ENCODE measurements at places on chromosomes 13 and 19.

DNA sequence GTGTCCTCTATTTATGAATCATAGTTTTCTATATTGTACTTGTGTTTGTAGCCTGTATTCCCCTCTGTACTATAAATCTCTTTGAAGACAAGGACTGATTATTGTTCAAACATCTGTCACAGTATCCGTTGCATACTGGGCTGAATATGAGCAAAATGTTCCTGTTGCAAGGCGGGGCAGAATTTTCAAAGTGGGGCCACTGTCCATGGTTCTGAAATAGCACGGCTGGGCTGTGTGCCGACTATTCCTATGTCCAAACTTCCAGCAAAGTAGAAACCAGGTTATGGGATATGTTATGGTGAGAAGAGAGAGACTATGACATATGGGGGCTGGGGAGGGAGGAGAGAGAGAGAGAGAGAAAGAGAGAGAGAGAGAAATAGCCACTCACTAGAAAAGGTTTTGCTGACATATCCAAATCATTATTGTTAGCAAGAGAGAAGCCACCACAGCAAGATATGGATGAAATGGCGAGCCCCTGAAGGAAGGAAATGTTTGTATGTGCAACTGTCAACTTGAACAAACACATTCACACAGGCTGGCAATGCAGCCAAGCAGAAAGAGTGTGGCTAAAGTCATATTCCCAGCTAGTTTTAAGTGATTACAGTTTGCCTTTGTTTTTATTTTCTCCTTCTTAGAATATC, 107.0 kb upstream of the GPR12 start:
- DNase-seq, result peak; percentile 6

DNA sequence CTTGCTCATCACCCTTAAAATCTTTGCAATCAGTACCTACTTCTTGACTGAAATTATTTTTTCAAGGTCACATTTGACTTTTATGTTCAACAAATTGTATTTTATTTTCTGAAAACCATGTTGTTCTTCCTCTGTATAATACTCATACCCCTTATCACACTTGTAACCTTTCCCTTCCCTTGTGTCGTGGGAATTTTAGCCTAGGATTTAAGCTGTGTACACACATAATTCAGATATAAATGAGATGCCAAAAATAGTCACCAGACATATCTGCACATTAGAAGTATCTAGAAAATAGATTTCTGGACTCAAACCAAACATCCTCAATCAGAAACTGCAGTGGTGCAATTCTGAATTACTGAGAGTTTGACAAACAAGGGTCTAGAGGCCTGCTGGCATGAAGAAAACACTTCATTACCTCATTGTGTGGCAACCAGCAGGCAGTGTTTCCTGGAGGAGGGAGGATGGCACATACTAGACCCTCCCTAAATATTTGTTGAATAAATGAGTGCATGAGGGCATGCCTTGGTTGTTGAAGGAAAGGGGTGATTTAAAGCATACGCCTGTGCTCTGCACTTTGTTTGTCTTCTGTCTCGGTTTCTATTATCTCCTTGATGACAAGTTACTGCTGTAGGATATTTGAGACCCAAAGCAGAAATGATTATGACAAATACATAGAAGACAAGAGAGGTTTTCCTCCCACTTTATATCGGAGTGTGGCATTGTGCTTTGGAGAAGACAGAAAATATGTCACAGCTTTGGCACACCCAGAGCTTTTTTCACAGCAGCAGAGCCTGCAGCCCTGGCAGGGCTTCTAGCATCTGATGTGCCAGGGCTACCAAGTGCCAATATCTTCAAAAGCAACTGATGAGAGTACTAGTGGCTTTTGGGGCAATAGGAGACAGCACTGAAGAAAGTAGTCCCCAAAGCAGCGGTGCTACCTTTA, 881.1 kb downstream of the PCDH9 start:
- DNase-seq, result peak; percentile 22

DNA sequence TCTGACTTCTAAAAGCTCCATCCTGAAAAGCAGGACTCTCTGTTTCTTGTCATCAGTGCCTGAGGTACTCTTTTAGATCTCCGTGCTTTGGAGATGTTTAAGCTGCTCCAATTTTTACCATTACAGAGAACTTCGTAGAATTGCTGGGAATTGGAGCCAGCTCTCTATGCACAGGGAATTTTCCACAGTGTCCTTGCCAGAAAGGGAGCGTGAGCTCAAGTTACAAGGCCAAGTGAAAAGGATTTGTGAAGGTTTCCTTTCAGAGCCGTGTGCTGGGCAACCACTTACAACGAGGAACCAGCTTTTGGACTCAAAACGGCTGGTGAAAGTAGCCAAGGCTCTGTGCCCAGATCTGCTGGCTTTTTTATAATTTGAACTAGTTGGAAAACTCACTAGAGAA, 82.6 kb downstream of the NUFIP1 start:
- DNase-seq, result peak; percentile 91

GRCh38 chr13:30504081-30504480, 38.3 kb upstream of the HMGB1 start:
- no peak for DNase-seq

DNA sequence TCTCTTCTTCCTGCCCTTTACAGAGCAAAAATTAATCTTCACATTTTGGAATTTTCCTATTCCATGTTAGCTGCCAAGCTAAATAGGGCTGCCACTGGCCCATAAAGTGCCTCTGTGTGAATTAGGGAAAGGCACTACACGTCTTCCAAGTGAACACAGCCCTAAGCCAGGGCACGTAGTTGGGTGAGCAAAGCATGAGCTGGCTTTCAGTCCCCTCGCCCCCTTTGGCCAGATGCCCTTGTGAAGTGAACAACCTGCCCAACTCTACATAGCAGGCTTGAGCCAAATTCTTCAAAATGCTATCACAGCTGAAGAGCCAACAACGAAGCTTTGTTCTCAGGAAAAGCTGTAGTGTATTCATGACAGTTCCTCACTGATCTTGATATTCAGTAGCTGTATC, 213.1 kb downstream of the OXGR1 start:
- DNase-seq, result peak; percentile 62

- DNase-seq, result no peak
Measured at GRCh38 chr19:5026706-5027273, 57.9 kb downstream of the KDM4B start.

DNA sequence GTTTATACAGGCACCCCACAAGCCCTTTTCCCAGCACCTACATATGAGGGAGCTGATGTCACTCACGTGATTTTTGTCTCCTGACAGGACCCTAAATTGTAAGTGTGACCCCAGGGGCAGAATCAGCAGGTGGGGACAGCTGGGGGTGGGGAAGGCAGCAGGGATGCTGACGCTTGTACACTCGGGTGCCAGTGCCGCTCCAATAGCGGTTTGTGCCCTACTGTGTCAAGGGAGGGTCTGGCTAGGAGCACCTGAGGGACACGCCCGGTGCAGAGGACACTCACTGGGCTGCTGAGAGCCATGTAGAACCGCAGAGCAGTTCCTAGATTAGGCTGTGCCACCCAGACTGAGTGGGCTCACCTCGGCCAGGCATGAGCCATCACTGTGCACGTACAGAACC, 81.3 kb downstream of the SCGB2B2 start:
- no peak for DNase-seq

DNA sequence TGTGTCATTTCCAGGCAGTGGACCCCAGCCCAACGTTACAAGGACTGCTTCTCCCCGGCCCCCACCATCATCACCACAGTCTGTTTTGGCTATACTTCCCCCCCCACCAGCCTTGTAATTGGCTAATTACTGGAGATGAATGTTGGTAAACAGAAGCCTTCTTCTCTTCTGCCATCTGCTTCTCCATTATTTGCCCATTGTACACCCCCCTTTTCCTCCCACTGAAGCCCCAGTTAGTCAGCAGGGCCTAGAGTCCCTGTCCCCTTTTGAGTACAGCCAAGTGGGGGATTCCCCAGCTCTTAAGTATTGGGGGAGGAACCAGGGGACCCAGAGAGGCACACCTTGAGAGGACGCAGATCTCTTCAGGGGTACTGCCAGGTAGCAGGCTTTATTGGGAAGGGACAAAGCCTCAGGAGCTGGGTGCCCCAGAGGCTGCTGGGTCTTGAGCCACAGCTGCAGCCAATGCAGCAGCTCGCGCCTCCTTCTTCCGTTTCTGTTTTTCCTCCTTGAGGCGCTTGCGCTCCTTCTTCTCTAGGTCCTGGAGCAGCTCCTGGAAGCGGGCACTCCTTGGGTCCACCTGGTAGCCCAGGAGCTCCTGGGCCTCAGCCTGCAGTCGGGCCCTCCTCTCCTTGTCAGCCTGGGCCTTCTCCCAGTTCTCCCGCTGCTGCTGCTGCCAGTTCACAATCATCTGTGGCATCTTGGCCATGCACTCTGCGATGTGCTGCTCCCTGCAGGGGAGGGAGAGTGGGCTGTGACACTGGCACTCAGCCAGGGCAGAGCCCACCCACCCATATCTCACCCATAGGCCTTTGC, 3.0 kb downstream of the GADD45GIP1 start:
- DNase-seq, result no peak

DNA sequence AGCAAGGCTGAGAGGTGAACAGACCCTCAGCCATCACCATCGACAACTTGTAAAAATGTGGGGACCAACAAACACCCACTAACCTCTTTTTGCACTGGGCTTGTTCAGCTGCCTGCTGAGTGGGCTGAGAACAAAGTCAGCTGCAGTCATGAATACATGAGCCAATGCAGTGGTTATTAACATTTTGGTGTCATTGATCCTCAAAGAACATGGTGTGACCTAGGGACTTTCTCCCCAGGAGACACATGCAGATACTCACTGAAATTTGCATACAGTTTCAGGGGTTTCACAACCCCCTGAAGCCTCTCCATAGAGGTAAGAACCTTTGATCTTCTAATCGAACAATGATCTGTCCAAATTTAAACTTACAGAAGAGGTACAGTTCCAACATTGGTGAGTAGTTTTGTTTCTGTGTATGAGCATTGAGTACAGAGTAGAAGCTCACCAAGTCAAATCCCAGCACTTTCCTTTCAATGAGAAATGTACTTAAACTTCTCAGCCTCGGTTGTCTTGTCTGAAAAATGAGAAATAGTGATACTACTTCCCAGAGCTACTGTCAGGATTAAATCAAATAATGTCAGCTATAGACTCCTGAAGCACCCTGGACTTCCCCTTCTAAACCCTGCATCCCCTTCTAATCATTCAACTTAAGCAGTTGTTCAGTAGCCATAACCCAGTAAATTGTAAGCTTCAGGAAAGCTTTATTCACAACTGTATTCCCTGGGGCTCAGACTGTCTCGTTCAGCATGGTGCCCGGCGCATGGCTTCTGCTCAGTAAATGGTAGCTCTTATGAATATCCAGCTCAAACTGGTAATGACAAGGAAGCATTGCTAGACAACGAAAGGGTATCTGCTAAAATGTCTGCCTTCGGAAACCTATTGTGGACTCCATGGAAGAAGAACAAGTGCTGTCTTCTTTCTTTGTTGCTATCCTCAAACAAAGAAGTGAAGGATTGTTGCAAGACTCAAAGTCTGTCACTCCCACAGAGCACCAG, 148.7 kb downstream of the FOXO1 start:
- DNase-seq, result no peak

DNA sequence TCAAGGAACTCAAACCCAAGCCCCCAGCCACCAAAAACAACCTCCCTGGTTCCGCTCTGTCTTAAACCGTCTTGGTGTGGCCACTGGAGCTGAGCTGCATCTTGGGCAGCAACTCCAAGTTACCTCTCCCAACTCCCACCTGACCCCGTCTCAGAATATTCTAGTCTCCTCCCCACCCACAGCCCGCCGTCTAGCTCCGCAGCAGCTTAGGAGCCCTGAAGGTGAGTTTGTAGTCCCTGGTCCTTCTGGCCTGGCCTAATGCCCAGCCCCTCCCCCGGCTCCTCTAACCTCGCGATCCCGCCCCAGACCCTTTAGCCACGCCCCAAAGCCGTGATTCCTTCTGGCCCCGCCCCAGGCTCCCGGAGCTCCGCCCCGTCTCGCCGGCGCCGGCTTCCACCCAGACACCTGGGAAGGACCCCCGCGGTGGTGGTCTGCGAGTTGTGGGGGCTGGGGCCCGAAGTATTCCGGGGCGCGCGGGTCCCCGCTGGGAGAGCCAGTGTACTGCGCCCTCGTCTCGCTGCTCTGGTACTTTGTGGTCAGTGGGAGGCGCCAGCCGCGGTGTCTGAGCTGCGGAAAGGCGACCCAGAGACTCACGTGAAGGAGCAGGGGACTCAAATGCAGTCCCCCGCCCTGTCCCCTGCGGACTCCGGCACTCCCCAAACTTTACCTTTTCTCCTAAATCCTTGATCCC, 2.5 kb upstream of the LHB start:
- no peak for DNase-seq

DNA sequence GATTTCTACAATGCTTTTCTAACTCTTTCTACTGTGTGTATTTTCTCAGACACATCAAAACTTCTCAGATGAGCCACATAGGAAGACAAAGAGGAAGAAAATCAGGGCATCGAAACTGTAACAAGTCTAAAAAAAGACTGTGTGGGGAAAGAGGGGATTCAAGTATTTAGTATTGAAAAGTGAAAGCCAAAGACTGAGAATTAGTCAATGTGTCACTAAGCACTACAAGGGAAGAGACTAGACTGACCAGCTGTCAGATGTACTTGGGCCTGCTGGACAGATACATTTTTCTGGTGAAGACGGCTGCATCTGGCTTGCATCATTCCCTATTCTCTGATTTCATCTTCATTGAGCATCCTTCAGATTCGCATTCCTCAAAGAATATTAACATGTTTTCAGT, 25.4 kb downstream of the COMMD6 start:
- no peak for DNase-seq

DNA sequence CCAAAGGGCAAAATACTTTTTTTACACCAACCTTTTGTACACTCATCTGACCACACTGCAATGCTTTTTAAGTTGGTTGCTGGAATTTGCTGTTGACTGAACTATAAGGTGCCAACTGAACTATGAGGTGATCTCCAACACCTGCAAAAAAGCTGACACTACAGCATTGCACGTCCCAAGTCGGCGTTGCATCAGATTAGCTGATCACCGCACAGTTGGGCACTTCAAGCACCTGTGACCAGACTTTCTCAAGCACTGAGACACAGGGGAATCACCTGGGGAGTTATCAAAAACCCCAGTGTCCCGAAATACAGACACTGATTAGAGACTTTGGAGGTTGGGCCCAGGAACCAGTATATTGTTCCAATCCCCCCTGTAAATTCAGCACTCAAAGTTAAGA, 1.1 kb downstream of the NLRP11 start:
- DNase-seq, result no peak

- no peak for DNase-seq
Measured at GRCh38 chr19:2733930-2734588, 5.8 kb downstream of the SLC39A3 start.

GRCh38 chr19:41537789-41538188, 38.2 kb upstream of the CEACAM21 start:
- no peak for DNase-seq

GRCh38 chr13:73966331-73966730, 167.9 kb downstream of the KLF12 start:
- no peak for DNase-seq
